ENCODE measurements at places on chromosomes 13 and 19.
A peak's percentile ranks its signal among the peaks of the same experiment; 100 is the strongest.

DNA sequence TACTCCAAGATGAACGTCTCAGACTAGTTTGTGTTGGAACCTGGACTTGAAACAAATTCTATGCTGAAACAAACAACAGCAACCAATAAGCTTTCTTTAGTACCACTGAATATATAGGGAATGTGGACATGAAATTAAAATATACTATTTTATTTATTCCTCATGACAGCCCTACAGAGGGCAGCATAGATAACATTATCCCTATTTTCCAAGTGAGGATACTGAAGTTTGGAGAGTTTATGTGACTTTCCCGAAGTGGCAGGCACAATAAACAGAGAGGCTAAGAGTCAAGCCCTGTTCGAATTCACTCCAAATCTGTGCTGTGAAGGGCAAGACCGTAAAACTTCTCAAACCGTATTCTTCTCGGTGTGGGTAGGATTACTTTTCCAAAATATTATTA, 509.9 kb upstream of the GPC6 start:
- no peak for DNase-seq

DNA sequence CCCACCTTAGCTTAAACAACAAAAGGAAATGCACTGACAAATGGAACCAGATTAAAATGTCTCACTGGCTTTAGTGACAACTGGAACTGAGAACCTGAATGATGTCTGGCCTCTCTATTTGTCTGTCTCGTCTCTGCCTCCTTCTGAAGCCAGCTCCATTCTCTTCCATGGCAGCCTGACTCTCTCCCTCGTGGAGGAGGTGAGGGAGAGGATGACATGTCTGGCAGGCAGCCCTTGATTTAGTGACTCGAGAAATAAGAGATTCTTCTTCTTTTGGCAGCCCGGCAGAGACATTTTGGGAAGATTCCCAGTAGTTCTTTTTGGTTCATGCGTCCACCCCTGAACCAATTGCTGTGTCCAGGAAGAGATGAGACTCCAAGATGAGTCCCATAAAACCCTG, 131.7 kb downstream of the KLF5 start:
- peak; percentile 25 for DNase-seq

DNA sequence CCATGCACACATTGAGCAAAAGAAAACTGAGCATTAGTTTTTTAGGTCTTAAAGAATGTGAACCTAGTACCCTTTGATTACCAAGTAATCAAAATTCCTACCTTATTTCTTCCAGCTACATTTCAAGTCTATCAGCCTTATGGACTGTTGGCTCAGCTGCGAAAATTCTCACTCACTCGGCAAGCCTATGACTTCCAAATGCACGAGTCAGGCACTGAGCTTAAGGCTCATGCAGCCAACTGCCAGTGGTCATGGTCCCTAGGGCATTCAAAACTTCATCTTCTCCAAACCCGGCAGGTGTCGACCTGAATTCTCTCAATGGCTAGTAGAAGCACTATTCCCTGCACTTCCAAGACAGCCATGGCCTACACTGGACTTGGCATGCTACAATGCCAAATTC, 41.2 kb downstream of the RUBCNL start:
- peak; percentile 23 for DNase-seq

DNA sequence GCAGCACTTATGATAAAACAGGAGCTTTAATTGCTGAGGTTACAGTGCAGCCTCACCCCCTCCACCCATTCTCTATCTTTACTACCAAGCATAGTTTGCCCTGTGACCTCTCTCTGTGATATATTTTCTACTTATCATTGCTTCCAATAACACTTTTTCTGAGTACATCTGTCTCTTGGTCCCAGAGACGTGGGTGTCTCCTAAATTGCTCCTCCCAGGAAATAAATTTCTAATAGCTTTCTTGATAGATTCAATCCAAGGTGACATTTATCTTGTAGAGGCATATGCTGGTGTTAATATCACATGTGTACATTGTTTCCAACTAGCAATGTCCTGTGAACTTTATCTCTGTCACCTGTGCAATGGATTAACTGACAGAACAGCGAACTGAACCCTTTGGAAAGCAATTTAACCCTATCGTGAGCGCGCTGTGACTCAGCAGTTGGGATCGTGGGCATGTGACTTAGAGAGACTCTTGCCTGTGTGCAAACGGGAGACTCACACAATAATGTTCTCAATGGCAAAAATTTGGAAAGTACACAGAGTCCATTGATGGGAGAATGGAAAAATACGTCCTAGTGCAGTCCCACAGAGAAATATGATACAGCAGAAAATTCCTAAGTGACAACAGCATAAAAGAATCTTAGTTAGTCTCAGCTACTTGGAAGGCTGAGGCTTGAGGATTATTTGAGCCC, 7.0 kb upstream of the MAP2K2 start:
- DNase-seq = peak; percentile 85

- DNase-seq = no peak
Observed at GRCh38 chr19:50290775-50291174, 38.4 kb downstream of the KCNC3 start.

- DNase-seq = peak; percentile 21
Observed at GRCh38 chr19:49930483-49931011, 1.2 kb upstream of the NUP62 start.

GRCh38 chr13:40221460-40222201, 444.8 kb downstream of the FOXO1 start:
- peak; percentile 73 for DNase-seq

DNA sequence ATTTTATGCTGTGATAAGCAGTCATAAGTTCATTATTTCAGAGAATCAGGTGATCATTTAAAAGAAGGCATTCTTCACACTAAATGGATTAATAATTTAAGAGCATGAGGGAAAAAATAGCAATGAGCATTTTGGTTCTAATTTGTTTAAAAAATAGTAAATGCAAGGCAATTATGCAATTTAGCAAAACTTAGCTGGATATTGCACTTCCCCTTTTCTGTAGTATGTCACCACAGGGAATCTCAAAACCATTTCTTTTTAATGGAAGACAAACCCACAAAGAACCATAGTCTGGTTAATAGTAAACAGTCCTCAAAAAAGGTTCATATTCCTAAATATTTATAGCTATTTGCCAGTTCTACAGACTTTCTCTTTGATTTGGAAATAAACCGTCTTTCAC, 30.2 kb downstream of the COG6 start:
- no peak for DNase-seq

- no peak for DNase-seq
Observed at GRCh38 chr13:107770541-107770940, 444.8 kb downstream of the LIG4 start.

GRCh38 chr13:40550130-40550529, 116.3 kb downstream of the FOXO1 start:
- peak; percentile 55 for DNase-seq

DNA sequence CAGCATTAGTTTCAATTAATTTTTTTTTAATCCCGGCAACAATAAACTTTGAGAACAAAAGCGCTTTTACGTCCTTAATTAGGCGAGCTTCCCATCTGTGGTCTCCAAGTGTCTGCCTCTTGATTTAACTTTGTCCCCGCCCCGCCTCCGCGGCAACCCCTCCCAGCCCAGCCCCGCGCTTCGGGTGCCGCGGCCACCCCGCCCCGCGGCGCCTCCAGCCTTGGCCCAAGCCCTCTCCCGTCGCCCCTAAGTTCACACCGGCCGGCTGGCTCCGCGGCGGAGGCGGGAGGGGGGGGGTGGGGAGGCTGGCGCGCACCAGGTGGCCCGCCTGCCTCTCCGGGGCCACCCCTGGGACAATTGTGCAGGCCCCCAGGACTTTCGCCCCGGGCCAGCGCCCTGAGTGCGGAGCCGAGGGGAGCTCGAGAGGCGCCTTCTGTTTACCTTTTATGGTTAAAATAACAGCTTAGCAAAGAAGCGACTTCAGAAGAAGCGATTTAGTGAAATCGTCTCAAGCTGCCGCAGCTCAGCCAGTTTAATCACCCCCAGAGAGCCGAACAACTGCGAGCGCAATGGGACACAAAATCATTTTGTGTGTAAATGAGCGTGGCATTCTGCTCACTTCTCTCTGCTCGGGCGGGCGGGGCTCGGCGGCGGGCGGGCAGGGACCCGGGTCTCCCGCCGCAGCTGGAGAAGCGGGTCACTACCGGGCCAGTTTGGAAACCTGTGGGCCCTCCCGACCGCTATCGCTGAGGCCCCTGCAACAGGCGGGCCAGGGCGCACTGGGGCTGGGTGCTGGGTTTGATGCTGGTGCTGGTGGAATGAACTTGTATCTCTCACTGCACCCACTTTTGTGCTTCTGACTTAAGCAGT, 1.4 kb downstream of the KCTD15 start:
- DNase-seq = peak; percentile 69

- DNase-seq = peak; percentile 13
Observed at GRCh38 chr13:39036212-39036611, 1.7 kb downstream of the PROSER1 start.

DNA sequence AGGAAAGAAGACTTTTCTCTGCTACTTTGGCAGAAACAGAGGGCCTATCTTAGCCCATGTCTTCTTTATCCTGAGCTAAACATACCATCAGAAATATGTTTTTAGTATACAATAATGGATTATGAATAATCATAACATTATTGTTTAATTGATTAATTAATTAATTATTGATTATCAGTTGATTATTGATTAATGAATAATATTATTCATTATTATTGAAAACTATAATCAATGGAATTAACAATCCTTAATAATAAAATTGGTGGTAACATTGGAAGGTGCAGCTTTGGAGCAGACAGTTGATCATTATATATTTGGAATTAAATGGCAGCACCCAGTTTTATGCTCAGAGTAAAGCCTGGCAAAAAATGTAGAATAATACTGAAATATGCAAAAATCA, 655.9 kb upstream of the ARGLU1 start:
- no peak for DNase-seq

DNA sequence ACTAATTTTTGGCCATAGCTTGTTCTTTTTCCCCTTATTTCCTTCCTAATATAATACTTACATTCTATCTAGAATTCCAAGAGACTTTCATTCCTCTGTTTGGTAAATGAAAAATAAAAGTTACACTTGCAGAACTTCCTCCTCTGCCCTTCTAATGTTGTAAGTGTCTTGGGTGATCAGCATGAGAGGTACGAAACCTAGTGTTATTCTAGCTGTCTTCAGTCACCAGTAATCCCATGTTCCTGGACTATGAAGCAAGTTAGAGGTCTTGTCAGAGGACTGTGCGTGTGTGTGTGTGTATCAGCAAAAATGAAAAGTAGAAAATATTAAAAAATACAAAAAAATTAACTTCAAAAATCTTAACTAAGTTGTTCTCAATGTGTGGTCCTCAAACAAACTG, 307.0 kb downstream of the SPRY2 start:
- no peak for DNase-seq

DNA sequence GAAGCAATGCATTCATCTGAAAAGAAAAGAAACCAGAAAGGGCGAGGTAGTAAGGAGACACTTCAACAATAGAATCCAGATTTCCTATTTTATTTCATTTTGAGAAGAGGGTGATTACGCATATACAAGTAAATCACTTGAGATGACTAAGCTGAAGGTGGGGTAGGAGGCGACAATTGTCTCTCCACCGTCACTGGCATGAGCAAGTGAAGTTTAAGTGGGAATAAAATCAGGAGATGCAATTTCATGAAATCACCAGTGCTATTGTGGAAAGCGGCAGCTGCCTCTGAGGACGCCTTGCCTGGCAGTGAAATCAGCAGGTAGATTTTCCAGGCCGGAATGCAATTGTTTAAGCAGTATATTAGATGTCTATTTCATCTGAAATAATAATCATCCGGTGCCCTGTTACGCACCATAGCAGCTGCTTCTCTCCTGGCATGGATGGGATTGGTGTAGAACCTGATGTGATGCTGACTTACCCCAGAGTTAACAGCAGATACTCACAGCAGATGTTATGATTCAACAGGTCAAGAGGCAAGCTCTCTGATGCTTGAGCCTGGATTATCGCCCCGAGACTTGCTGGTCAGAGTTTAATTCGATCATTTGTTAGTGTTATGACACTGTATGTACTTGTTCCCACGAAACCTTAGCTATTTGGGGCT, 64.3 kb downstream of the RASL11A start:
- DNase-seq = no peak

GRCh38 chr13:30334663-30335386, 27.5 kb upstream of the KATNAL1 start:
- no peak for DNase-seq

GRCh38 chr19:18227781-18228271, 1.6 kb upstream of the PDE4C start:
- DNase-seq = no peak

GRCh38 chr13:74132152-74132775, 1.9 kb downstream of the KLF12 start:
- DNase-seq = no peak

DNA sequence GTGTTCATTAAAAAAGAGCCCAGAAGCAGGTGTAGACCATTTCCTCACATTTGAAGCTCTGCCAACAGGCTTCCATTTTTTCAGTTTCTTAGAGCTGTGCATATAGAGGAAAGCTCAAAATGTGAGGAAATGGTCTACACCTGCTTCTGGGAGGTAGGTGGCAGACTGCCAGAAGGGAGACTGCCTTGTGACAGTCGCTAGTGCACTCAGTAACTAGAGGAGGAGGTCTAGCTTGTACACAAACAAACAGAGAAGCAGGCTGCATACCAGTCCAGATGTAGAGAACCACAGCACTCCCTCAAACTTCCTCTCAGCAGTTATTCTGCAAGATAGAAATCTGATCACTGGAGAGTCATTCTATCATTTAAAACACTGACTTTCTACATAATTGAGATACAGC, 800.2 kb downstream of the EFNB2 start:
- no peak for DNase-seq

DNA sequence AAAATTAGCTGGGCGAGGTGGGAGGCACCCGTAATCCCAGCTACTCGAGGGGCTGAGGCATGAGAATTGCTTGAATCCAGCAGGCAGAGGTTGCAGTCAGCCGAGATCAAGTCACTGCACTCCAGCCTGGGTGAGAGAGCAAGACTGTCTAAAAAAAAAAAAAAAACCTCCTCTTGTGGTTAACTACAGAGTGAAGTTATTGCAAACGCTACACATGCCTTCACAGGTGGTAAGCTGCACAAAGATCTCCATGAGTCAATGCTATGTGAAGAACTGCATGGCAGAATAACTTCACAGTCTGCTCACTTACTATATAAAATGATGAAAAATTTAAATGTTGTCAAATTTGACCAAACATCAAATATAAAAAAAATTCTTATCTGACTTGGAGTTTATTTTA, 436.8 kb downstream of the FGF14 start:
- no peak for DNase-seq

DNA sequence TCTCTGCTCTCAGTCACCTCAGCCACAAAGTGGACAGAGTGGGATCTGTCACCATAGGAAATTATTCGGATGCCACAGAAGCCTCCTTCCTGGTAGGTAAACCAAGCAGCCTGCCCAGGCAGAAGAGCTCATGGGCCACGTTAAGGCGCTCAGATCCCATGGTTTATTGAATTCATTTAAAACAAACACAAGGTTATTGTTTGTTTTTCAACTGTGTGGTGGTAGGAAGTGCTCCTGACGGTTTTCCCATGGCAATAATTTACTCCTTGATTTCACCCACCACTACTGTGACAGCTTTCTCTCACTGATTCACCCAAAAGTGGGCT, 14.4 kb downstream of the BCAM start:
- DNase-seq = no peak

DNA sequence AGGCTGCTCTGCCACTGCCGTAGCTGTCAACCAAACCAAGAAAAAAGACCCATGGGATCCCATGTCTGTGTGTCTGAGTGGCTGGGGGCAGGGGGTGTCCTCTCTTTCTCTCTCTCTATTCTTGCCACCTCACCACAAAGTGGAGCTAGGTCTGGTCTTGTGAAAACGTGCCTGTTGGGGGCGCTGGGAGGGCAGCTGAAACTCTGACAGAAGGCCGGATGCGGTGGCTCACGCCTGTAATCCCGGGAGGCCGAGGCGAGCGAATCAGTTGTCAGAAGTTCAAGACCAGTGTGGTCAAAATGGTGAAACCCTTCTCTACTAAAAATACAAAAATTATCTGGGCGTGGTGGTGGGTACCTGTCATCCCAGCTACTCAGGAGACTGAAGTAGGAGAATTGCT, 29.2 kb downstream of the ZNF146 start:
- DNase-seq = no peak
